ENCODE measurements at places on chromosomes 16 and 17.

GRCh38 chr17:39757176-39757662 lies 19.5 kb downstream of the GRB7 start:
- no peak for DNase-seq

- DNase-seq: no peak
Observed at GRCh38 chr17:73938706-73939105, 264.8 kb upstream of the RPL38 start.

DNA sequence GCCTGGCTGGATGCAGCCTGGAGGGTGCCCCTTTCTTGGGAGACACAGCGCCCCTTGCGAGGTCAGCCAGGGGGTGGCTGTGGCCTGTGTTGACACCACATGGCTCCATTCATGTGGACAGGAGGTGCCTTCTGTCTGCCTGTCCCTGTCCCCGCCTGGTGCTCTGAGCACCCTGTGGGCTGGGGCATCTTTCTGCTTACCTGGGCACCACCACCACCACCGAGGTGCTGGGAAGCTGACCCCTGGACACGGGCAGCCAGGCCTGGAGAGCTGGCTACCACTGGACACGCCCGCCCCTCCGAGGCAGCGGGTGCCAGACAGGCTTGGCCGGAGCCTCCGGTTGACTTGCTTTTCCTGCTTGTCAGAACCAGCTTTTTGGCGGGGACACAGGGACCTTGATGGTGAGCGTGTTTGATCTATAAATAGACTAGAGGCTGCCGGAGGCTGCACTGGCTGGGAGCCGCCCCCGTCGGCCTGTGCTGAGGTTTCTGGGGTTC lies 121.3 kb upstream of the GSE1 start:
- no peak for DNase-seq

DNA sequence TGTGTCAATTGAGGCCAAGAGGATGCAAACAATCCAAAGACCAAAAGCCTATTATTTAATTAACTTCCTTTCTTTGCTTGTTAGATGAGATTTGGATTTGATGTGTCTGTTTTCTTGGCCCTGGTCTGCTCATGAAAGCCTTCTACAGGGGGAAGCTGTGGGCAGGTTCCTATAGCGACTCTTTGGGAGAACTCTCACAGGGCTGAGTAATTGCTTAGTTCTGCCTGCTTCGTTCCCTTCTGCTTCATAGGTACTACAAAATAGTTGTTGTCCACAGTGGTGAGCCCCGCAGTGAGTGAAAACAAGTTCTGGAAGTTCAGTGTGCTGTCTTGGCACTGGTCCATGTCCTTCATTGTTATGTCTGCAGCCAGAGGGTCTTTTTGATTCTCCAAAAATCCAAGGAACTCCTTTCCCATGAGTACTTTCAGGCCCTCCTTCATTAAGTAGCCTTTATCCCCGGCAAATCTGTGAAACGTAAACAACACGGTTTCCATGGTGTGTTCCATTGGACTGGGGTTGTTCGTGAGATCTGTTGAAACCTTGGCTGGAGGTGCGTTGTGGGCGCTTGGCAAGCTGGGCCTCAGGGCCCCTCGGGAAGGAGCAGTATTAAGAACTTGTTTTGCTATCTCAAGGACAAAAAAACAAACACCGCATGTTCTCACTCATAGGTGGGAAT lies 30.0 kb upstream of the ANKRD40CL start:
- DNase-seq: peak; percentile 75

DNA sequence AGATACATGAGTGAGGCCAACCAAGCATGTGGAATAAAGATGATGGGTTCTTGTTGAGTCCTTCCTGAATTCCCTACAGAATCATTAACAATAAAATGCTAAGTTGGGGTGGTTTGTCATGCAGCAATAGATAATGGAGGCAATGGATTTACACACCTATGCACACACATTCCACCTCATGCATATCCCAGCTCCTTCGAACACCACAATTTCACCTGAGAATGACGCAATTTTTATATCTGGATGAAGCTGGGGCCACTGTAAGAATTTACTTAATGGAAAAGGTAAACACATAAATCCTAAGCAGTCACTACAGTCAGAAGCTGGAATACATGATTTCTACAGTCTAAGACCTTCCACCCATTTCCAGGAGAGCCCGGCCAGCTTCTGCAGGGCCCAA lies 49.8 kb upstream of the ICAM2 start:
- no peak for DNase-seq

- DNase-seq: no peak
Observed at GRCh38 chr16:47054306-47054705, 80.8 kb upstream of the DNAJA2 start.

GRCh38 chr16:48524348-48525200 lies 85.4 kb downstream of the N4BP1 start:
- DNase-seq: no peak

GRCh38 chr17:21385281-21385845 lies 9.2 kb downstream of the KCNJ12 start:
- no peak for DNase-seq

DNA sequence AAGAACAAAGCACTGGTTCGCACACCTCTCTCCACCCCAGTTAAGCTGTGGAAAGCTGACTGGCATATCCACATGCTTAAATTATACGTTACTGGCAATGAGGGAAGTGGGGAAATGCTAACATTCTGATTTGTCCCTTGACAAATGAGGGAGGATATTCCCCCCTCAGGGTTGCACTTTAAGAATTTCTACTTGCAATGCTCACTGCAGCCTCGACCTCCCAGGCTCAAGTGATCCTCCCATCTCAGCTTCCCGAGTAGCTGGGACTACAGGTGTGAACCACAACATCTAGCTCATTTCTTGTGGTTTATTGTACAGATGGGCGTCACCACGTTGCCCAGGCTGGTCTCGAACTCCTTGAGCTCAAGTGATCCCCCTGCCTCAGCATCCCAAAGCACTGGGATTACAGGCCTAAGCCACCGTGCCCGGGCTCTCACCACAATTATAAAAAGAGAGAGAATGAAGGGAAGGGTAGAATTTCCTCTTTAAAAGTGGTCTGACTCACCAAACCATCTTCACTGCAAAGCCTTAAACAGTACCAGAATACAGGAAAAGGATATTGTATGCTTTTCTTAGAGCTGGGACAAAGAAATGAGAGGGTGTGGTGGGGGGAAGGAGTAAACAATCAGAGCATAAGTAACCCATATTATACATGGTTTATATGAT lies 38.9 kb downstream of the KANSL1 start:
- no peak for DNase-seq

- DNase-seq: no peak
Observed at GRCh38 chr17:57370619-57371018, 114.3 kb downstream of the MSI2 start.

DNA sequence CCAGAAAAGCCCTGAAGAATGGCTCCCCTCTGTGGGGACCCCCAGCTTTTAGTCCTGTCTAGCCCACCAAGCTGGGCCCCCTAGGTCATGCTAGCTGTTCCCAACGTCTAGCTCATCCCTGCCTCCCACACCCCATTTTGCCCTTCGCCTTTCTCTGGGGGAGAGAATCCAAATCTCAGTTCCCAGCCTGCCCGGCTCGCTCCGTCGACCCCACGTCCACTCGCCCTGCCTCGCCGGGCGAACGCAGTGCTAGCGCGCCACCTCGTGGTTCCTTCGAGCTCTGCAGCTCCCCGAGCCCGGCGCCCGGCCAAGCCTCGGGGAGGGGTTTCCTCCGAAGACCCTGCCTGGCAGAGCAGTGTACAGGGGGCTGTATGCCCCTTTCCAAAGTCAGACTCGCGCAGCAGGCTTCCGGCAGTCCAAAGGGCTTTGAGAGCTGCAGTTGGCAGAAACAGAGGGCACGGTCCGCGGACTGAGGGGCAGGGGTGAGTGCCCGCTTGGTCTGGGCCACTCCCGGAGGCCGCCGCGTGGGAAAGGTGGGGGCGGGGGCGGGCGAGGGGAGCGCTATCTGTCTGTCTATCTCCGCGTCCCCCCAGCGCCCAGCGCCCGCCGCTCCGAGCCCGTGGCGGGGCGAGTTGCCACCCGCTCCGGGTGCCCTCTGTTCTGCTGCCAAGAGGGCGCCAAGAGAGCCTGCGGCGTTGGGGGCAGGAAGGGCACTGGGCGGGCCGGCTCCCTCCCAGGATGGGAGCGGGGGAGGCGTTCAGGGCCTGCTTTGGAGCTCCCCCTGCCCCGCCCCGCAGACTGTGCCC lies 1.7 kb upstream of the DLX3 start:
- peak; percentile 56 for DNase-seq

- DNase-seq: no peak
Observed at GRCh38 chr17:76087531-76087930, 8.5 kb downstream of the ZACN start.

GRCh38 chr17:61205931-61206330 lies 193.7 kb upstream of the TBX2 start:
- no peak for DNase-seq

GRCh38 chr16:1439058-1439698 lies 5.2 kb downstream of the CCDC154 start:
- no peak for DNase-seq

- DNase-seq: no peak
Observed at GRCh38 chr17:81070541-81071246, 35.7 kb downstream of the BAIAP2 start.

- DNase-seq: no peak
Observed at GRCh38 chr16:17259751-17260270, 210.9 kb downstream of the XYLT1 start.

DNA sequence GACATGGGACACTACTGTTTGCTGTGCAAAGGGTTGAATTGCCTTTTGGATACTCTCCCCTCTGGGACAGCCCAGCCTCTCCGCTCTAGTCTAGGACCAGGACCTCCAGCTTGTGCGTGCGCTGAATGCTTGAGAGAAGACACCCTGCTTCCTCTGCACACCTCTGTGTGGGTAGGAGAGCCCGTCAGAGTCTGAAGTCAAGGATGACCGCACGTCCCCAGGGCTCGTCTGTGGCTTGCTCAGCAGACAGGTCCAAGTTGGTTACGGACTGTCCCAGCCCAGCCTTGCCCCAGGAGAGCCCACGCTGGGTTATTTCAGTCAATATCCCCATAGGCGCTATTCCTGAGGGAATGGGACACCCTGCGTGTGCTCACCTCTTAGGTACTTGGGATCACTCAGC lies 3.7 kb downstream of the C16orf89 start:
- DNase-seq: no peak

GRCh38 chr16:23282568-23282967 lies 19.5 kb upstream of the SCNN1B start:
- no peak for DNase-seq

- no peak for DNase-seq
Observed at GRCh38 chr16:48113471-48113870, 42.3 kb downstream of the ABCC12 start.

GRCh38 chr16:76396977-76397376 lies 119.8 kb downstream of the CNTNAP4 start:
- no peak for DNase-seq

DNA sequence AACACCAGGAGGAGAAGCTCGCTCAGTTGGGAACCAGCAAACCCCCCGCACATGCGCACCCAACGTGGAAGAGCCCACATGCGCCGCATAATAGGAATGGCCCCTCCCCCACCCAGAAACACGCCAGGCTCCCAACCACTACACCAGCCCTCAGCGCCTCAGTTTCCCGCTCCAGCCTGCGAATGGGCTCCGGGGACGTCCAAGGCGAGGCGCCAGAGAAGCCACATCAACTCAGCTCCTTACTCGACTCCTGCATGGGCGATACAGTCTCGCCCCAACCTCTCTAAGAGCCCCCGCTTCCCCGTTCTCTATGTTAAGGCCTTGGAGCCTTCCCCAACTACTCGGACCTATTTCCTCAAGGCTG lies 504 bp downstream of the SRSF1 start:
- peak; percentile 43 for DNase-seq

DNA sequence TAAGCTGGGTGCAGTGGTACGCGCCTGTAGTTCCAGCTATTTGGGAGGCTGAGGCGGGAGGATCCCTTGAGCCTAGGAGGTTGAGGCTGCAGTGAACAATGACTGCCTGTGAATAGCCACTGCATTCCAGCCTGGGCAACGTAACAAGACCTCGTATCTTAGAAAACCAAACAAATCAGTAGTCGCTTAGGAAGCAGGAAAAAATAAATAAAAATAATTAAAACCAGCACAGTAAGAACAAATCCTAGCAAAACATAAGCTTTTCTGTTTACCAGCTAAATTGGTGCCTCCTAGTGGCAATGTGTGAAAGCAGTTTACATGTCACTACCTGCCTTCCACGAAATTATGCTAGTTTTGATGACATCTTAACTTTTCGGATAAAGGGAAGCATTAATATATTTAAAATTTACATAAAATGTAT lies 1.3 kb downstream of the ARMC5 start:
- peak; percentile 82 for DNase-seq

GRCh38 chr17:46046957-46047356 lies 47.9 kb downstream of the STH start:
- no peak for DNase-seq

GRCh38 chr16:20798364-20798763 lies 7.9 kb downstream of the ERI2 start:
- no peak for DNase-seq

DNA sequence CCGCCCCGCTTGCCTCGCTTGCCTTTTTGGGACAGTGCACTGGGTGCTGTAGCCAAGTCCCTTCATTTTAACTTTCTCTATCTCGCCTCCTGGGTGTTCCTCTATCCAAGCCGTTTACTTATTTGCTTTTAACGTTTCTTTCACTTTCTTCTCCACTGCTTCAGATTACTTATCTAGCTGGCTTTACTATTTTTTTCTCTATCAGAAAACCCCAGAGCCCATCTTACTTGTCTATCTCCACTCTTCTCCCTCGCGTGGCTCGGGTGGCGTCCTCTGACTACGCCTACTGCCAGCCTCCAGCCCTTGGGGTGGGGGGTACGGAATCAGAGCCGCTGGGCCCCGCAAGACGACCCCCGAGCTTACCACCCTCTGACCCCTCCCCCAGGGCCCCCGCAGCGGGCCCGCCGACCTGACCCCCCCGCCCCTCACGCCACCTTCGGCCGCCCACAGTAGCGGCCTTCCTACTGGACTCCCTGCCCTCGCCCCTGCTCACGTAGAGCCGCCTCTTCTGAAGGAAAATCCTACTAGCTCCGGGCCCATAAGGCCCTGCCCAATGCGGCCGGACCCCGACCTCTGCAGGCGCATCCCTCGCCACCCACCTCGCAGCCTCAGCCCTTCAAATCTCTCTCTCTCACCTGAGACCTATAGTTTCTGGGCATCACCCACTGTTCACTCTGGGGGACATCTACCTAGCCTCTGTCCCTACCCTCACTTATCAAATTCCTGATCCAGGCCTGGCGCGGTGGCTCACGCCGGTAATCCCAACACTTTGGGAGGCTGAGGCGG lies 1.0 kb upstream of the SLC12A4 start:
- DNase-seq: peak; percentile 55

GRCh38 chr16:19417640-19418039 lies at the start of gene TMC5:
TSS of gene TMC5 (plus strand) at chr16:19417883. CDS start at chr16:19440039, 22,156 bp downstream.
- no peak for DNase-seq

- peak; percentile 35 for DNase-seq
Observed at GRCh38 chr16:48611329-48612137, 1.6 kb upstream of the N4BP1 start.
